Epithelial cell of proximal tubule (primary cell): ENCODE measurements at places on chromosomes 5 and 9. TPM values are rescaled to one million over a fixed set of nuclear protein-coding genes. Genes with fewer than 3 reads are reported as not detected.

DNA sequence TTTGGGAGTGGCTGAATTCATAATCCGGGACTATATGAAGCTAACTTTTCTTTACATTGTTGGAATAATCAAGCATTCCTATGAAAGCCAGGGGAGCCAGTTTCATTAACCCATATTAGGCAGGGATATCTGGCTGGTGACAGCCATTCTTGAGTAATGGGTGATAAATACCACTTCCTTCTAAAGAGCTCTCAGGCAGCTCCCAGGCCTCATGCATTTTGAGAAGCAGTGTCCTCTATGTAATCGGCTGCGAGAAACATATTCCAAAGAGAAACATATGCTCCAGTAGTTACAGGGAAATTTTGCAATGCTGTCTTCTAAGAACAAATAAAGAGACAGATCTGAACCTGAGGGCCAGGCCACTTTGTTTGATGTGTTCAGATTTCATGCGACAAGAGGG, 83.1 kb downstream of the MSX2 start:
- no peak for DNase-seq

The STPG3 gene
- total RNA-seq: not detected in 2 replicates

DNA sequence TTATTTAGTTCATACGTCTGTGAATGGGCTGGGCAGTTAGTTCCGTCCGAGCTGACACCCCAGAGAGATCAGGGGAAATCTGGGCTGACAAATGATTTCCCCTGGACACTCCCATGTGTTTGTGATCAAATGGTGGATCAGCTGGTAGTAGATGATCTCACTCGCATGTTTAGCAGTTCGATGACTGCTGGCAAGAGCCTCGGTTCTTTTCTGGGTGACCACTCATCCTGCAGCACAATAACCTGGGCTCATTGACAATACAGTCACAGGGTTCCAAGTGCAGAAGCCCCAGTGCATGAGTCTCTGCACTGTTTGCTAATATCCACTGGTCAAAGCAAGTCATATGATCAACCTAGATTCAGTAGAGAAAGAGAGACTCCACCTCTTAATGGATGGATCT, 155.9 kb downstream of the NR2F1-AS1 start:
- DNase-seq: peak; percentile 55

DNA sequence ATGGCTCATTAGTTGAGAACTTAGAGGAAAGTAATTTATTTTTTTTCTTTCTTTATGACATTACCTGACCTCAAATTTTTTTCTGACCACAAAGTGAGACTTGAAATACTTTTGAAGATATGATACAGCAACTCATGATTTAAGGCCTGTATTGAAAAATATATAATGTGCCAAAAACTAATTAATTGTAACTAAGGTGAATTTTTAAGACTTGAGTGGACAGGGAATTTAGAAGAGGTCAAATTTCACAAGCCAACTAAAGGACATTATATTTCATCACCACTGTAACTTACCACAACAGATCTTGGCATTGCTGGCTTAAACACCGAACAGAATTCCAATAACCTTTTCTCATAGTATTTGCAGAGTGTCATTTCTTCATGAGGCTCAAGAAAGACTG, 1.8 kb downstream of the CCNH start:
- DNase-seq: no peak

GRCh38 chr9:4780651-4781050, 12.1 kb upstream of the RCL1 start:
- DNase-seq: no peak

- no peak for DNase-seq
Measured at GRCh38 chr5:179149278-179149677, 89.1 kb downstream of the ZNF354C start.

GRCh38 chr9:81717061-81717746, 27.9 kb upstream of the TLE1 start:
- no peak for DNase-seq

DNA sequence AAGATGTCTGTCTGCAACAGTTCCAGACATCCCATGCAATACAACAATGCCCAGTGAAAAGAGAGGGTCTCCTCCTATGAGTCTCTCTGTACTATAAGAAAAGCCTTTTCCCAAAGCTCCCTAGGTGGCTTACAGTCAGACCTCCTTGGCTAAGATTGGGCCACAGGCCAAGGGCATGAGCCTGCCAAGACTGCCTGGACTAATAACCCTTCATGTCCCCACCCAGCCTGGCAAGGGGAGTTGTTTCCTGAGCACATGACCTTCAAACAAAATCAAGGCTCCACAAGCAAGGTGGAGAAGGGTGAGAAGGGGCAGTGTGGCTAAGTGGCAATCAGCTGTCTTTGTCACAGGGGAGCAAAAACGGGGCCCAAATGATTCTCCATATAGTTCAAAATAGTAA, 75.6 kb upstream of the ZSWIM6 start:
- no peak for DNase-seq

DNA sequence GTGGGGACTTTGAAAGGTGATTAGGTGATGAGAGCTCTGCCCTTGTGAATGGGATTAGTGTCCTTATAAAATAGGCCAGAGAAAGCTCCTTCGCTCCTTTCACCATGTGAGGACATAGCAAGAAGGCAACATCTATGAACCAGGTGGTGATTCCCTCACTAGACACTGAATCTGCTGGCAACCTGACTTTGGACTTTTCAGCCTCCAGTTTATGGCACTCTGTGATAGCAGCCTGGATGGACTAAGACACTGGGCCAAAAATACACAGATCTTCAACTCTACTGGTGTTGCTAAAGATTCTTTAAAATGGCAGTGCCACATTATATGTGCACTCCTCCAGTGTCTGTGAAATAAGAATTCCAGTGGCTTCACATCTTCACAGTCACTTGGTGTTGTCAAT, 41.2 kb upstream of the COL15A1 start:
- DNase-seq: no peak

GRCh38 chr5:139748505-139748826, 47.1 kb upstream of the PSD2 start:
- no peak for DNase-seq

- no peak for DNase-seq
Measured at GRCh38 chr5:15010936-15011335, 139.4 kb upstream of the ANKH start.

The NCS1 gene
- total RNA-seq: 48.8 and 77.7 TPM in 2 replicates

- DNase-seq: no peak
Measured at GRCh38 chr5:134046801-134047686, 42.3 kb upstream of the VDAC1 start.

GRCh38 chr9:132409828-132410528, at the start of gene CFAP77:
Gene CFAP77 (plus strand): TSS chr9:132410211. CDS start chr9:132410272, 61 bp downstream.
- no peak for DNase-seq

The OCLN gene
- total RNA-seq: 21.6 and 29.8 TPM in 2 replicates

GRCh38 chr9:121213136-121213806, 11.6 kb upstream of the RAB14 start:
- no peak for DNase-seq

- DNase-seq: no peak
Measured at GRCh38 chr5:163508753-163509152, 3.3 kb downstream of the MAT2B start.

DNA sequence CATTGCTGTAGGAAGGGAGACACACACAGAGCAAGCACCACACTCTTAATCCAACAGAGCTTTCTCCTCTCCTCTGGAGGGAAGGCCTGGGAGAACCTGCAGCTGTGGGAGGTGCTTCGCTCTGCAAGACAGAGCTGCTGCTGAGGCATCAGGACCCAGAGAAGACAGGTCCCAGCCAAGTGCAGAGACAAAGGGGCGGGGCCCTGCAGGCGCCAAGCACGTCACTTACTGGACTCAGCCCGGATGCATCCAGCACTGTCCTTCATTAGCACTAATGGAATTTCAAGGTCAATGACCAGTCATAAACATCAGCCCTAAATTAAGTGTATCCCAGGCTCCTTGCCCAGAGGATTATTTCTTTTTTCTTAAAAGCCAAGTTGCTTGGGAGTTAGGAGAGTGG, 337.1 kb upstream of the PANK3 start:
- DNase-seq: no peak
